ENCODE measurements at places on chromosomes 11 and 22.

DNA sequence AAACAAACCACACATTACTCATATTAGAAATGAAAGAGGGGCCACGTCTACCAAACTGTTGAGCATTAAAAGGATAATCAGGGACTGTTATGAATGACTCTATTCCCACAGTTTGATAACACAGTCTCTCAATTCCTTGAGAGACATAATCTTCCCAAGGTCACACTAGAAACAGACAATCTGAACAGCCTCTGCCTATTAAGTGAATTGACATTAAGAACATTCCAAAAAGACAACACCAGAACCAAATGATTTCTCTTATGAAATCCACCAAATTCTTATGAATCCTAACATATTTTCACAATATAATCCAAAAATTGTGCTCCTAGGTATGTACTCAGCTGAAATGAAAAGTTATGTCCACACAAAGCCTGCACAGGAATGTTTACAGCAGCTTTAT lies 4.6 kb downstream of the RFPL1 start:
- no peak for DNase-seq

GRCh38 chr11:16953663-16954062 lies 60.6 kb downstream of the PLEKHA7 start:
- no peak for DNase-seq

GRCh38 chr11:19907839-19908238 lies 195.2 kb downstream of the NAV2 start:
- no peak for DNase-seq

- no peak for DNase-seq
Measured at GRCh38 chr11:86980086-86980796, 25.0 kb upstream of the FZD4 start.

GRCh38 chr11:122663056-122663740 lies 7.7 kb downstream of the UBASH3B start:
- no peak for DNase-seq

DNA sequence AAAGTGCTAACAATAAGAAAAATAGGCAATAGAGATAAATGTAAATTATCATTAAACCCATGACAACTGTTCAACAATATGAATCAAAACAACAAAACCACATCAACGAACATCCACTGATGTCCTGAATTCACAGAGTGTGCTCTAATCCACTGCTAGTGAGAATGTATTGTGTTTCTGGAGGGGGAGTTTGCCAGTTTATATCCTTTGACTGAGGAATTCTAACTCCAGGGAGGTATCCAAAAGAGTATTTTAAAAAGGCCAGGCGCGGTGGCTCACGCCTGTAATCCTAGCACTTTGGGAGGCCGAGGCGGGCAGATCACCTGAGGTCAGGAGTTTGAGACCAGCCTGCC lies 1.7 kb upstream of the WEE1 start:
- DNase-seq = no peak

GRCh38 chr22:37213941-37214730 lies 1.9 kb upstream of the SSTR3 start:
- no peak for DNase-seq

GRCh38 chr11:95698676-95699557 lies 90.7 kb downstream of the FAM76B start:
- no peak for DNase-seq

DNA sequence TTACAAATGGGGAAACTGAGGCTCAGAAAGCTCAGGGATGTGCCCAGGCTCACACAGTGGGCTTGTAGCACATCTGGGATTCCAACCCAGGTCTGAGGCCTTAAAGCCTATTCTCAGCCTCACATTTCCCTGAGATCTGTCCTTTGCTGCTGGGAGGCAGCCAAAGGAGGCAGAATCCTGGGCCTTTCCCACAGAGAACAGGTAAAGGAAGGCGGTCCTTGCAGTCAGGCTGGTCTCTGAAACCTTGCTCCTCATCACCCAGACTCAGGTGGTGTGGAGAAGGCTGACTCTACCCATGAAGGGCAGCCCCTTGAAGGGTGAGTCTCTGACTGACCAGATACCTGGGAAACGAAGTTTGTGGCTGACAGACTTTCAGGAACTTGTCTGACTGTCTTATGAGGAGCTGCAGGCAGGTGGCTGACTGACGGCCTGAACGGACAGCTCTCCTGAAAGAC lies 7.8 kb downstream of the SLCO2B1 start:
- no peak for DNase-seq

- no peak for DNase-seq
Measured at GRCh38 chr11:1260620-1261019, 37.8 kb downstream of the MUC5B start.

GRCh38 chr11:77063407-77063806 lies 3.4 kb upstream of the CAPN5 start:
- DNase-seq = no peak
